ENCODE measurements at places on chromosomes 11 and 22.

- no peak for DNase-seq
These were observed 22.8 kb downstream of the LARGE1 start for GRCh38 chr22:33897448-33897835.

GRCh38 chr11:28528217-28528616, 420.0 kb downstream of the METTL15 start:
- no peak for DNase-seq

GRCh38 chr11:74683279-74683871, 47.9 kb downstream of the CHRDL2 start:
- DNase-seq: peak; percentile 49

GRCh38 chr22:35972559-35972958, 56.1 kb downstream of the RBFOX2 start:
- DNase-seq: no peak

DNA sequence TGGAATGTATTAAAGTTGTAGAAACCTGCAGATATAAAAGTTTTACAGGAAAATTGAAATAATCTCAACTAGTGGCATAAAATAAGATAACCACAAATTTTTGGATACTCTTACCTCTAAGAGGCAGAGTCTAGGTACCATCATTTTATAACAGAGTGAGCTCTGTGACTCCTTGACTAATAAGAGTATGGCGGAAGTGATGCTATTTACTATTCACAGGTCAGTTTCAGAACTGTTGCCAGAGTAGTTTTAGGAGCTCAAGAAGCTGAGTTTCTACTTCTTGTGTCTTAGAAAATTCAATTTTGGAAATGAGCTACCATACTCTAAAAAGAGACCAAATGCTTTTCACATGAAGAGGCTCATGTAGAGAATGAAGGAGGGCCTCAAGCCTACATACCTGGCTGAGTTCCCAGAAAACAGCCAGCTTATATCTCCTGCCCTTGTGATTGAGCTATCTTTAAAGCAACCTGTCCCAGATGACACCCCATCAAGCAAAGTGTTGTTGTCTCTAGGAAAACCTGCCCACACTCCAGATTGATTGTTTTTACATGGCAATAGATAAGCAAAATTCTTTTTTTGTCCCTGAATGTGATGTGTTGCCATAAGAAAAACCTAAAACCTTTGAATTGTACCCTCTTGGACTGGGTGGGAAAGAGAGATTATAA, 712.8 kb upstream of the CNTN5 start:
- no peak for DNase-seq

GRCh38 chr22:31272522-31273446, 19.5 kb downstream of the PIK3IP1 start:
- peak; percentile 57 for DNase-seq

DNA sequence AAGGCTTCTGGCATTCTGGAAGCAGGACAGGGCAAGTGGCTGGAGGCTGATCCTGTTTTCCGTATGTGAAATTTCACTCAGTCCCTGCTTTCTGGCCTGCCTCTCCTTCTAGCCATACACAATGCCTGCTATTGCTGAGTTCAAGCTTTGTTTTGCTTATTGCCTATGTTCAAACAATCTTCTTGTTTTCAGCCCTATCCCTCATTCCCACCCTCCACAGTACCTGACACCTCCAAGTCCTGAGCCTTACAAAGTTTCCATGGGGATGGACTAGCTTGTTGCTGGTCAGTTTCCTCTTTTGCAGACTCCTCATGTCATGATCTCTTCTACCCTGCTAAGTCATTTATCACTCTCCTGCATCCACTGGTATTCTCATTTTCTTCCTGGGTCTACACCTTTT, 38.1 kb downstream of the FAM76B start:
- DNase-seq: no peak

DNA sequence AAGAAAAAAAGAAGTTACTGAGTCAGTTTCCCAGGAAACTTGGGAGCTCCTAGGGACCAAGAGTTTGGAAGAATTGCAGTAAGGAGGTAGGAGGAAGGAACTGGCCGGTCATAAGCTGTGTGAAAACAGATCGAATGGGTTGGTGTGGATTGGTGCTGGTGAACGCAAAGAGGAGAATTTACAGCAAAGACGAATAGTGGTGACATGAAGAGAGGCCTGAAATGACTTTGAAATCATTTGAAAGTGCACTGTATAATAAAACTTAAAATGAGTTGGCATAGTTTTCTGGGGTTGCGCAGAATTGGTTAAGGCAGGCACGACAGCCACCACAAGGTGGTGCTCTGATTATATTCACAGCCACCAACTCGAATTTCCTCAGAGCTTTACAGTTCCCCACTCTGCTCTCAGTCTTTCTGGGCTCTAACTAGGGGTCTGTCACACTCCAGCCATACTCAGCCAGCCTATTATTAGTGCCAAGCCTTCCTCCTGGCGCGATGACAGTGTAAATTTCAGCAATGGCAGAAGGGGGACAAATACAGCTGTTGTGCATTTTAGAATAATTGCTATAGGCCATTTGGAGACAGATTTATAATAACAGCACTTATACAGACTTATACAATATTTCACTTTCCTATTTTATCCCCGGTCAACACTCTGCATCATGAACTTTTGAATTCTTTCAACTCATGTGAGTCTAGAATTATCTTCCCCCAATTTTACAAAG, 8.3 kb upstream of the HTR3B start:
- peak; percentile 49 for DNase-seq

DNA sequence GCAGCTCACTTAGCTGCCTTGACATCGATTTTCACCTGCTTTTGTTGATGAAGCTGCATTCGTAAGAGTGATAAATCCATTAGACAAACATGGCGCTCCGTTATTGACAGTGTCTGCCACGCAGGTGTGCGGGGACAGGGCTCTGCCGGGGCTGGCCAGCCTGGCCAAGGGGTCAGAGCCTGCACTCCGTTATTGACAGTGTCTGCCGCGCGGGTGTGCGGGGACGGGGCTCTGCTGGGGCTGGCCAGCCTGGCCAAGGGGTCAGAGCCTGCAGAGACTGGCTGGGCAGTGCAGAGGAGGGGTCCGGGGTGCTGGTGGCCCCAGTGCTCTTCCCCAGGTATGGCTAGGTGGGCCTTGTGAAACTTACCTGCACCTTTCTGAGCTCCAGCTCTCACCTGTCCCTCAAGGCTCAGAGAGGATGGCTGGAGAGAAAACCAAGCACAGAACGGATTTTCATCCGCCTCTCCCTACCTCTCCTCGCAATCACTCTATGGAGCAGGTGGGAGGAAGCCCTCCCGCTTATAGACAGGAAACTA, 101.6 kb upstream of the B3GAT1 start:
- DNase-seq: no peak

- no peak for DNase-seq
These were observed 47.6 kb upstream of the PARVG start for GRCh38 chr22:44133161-44133560.

DNA sequence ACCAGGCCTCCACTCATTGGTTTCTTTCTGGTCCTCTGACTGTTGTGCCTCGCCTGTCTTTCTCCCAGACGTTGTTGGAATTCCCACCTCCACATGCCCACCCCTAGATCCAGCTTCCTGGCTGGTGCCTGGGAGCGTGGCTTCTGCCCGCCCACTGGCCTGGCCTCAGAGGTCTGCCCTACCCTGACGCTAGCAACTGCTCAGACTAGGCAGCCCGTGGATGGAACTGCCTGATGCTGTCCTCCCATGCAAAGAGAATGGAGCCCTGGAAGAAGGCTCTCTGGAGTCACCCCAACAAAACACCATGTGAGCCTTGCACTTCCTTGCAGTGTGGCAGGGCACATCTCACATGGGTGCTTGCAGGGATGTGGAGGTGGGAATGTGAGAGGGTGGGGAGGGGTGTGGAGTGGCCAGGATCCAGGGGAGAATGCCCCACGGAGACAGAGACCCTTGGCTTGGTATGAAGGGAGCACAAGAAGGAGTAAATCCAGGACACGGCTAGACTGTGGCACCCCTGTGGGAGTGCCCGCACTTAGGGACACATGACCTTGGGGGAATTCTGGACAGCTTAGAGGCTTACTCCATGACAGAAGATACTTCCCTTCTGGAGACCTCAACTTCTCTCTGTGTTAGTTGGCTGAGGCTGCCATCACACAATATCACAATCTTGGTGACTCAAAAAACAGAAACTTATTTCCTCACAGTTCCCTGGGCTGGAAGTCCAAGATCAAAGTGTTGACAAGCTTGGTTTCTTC, 22.5 kb upstream of the ADA2 start:
- no peak for DNase-seq

DNA sequence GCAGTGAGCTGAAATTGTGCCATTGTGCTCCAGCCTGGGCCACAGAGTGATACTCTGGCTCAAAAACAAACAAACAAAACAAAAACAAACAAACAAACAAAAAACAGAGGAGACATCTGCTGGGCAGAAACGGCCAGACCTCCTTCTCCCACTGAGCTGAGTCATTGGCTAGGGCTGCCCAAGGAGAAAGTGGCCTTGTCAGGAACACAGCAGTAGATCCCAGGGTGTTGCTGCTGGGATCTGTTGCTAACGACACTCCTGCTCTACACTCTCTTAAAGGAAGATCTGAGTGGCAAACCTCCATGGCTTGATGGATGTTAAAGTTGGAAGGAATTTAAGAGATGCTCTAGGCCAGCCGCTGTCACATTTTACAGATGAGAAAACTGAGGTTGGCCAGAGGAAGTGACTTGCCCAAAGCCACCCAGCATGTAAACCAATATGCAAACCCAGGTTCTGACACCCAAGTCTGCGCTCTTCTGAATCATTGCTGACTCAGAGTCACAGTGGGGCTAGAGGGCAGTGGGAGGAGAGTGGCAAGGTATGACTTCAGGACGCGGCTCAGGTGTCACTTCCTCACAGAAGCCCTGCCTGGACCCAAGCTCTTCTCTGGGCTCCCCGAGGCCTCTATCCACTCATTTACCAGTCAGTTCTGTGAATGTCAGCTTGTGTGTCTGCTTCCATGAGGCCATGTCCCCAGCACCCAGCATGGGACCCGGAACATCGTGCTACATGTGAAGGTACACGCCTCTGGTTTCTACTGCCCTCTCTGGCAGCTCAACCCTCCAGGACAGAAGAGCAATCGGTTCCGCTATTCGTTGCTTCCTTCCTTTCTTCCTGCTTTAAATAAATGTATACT, 11.3 kb upstream of the GDPD5 start:
- DNase-seq: no peak

DNA sequence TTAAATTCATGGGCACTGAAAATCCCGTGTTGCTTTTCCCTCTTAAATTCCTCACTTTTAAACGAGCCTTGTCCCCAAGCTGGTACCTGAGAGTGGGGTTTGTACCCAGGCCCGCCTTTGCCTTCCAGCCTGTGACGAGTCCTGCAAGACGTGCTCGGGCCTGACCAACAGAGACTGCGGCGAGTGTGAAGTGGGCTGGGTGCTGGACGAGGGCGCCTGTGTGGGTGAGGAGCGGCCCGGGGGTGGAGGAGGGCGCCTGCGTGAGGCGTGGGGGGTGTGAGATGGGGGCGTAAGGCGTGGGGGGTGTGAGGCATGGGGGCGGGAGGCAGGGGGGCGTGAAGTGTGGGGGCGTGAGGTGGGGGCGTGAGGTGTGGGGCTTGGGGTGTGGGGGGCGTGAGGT, 4.0 kb downstream of the CRELD2 start:
- no peak for DNase-seq
